ENCODE measurements at places on chromosomes 7 and 10.

- no peak for DNase-seq
Measured at GRCh38 chr7:93941945-93942344, 20.4 kb downstream of the GNG11 start.

DNA sequence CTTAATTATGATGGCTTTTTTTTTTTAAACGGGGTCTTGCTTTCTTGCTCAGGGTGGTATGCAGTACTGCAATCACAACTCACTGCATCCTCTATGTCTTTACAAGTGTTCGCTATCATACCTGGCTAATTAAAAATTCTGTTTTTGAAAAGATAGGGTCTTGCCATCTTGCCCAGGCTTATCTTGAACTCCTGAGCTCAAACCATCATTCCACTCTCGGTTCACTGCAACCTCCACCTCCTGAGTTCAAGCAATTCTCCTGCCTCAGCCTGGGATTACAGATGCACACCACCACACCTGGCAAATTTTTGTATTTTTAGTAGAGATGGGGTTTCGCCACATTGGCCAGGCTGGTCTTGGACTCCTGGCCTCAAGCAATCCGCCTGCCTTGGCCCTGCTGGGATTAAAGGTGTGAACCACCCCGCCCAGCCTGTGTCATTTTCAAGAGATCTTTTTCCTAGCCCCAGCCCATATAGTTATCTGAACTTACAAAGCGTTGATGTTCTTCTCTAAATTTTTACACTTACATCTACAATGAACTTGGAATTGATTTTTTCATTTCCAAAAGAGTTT is 6.0 kb downstream of the HNRNPF start:
- DNase-seq = no peak

DNA sequence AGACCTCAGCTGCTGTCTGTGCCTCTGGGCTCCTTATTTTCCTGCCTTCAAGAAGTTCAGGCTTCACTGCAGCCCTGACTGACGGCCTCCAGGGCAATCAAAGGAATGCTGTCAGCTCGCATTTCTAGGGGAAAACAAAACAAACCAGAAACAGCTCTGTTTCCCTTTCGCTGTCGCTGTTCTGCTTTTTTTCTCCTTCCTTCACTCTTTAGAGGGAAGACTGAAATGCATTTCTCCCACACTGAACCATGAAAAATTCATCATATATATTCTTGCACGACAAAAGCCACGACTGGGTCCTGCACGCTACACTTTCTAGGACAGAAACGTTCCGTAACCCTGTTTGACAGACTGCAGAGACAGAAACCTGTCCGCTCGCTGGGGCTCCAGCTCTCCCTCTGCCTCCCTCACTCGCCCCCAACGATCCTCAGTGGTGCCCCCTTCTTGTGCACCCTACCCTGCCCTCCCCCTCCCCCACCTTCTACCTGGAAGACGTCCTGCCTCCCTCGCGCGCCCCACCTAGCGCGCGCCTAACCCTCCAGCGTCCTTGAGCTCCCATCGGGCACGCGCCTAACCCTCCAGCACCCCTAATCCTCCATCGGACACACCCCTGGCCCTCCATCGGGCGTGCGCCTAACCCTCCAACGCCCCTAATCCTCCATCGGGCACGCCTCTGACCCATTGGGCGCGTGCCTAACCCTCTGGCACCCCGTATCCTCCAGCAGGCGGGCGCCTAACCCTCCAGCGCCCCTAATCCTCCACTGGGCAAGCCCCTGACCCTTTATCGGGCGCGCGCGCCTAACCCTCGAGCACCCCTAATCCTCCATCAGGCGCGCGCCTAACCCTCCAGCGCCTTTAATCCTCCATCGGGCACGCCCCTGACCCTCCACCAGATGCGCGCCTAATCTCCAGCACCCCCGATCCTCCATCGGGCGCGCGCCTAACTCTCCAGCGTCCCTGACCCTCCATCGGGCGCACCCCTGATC is 37.1 kb downstream of the SVOPL start:
- DNase-seq = no peak

DNA sequence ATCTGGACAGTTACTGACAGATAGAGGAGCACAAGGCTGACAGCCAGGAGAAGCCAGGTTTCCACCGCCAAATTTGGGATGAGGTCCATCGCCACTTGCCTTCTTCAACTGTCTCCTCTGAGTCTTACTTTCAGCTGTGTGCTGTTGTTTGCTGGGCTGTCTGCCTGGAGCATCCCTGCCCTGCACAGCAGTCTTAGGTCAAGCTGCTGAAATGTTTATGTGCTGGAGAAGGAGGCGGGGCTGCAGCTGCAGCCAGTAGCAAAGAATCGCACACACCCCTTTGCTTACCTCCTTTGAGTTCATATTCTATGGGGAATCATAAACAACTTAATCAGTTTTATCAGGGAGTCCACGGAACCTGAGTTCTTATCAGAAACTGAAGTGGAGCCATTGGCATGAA is 20.1 kb upstream of the CYP3A5 start:
- no peak for DNase-seq

DNA sequence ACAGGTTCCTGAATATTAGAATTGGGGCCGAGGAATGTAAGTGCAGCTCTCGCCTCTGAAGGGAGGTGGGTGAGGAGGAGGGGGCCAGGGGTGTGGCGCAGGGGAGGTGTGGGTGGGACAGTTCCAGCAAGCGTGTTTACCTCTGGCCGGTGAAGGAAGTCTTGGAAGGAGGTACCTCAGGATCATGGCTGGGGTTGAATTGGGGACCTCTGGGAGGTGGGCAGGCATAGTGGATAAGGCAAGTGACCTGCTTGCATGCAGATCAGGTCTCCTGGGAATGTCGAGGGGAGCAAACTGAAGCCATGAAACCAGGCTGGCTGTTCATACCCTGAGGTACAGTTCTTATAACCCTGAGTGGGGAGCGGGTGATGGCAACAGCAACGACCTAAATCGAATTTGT is 2.0 kb downstream of the ZNF775 start:
- no peak for DNase-seq

GRCh38 chr7:48042216-48042615 is 6.9 kb downstream of the C7orf57 start:
- no peak for DNase-seq

DNA sequence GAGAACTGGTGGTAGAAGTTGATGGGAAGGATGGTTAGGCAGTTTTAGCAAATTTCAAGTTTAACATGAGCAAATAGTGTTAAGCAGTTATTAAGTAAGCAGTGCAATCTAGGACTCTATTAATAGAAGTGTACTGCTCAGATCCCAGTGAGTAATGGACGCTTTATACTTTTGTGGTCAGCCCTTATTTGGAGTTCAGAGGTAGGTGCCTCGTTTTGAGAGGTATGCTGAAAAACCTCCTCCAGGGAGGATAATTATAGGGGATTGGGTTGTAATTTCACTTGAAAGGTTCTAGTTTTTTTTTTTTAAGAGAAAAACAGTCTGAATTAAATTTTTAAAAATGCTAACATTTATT is 33.5 kb upstream of the CCDC7 start:
- no peak for DNase-seq

- DNase-seq = no peak
Measured at GRCh38 chr10:86258499-86258898, 108.1 kb downstream of the GRID1 start.

- no peak for DNase-seq
Measured at GRCh38 chr7:17209101-17209500, 89.4 kb upstream of the AHR start.

DNA sequence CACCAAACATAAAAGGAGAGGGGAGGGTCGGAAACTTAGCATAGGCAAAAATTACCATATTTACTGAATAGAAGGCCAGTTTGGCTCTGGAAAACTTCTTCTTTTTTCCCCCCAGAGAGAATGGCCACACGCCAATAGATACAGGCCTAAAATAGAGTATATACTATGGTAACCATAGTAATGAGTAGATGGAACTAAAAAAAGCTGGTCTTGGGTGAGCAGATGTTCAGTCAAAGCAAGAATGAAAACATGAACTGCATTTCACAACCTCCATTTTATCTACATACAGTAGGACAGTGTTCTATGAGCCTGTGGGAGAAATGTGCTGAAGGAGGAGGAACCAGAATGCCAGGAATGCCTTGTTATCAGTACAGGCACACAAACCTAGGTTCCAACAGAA is 141.7 kb upstream of the SEMA3A start:
- no peak for DNase-seq

DNA sequence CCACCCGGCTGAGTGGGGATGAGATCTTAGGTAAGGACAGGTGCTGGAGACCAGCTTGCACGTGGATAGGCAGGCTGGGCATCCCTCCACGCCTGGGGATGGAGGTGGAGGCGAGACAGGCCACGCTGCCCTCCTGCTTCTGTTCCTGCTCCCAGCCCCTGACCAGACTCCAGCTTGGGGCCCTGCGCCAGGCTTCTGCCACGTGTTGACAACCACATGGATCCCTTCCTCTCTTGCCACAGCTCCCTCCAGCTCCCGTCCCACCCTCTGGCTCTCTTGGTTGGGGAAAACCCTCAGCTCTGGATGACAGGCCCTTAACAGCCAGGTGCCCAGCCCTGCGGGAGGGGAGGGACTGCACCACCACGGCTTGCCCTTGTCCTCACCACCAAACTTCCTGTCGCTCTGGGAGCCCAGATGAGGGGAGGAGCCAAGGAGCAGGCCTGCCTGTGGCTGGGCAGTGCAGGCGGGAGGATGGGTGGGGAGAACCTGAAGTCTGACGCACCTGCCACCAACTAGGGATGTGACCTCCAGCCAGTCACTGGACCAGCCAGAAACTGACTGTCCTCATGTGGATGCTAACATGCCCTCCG is 36.0 kb downstream of the KCNH2 start:
- DNase-seq = no peak

- no peak for DNase-seq
Measured at GRCh38 chr10:57654856-57655255, 612.8 kb downstream of the IPMK start.

DNA sequence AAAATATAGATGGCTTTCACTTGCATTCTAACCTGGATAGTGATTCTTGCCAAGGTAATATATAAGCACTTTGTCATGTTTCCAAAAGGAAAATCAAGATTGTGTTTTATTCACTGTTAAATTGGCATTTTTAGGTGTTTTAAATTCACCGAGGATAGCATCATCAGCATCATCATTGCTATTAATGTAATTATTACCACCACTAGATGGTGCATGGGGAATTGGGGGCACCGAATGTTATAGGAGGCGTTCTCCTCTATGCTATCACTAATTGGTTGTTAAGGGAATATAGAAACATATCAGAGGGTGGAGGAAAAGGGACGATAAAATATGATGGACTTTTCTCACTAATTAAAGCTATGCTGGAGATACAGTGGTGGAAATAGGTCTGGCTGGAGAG is 95.5 kb downstream of the CELF2 start:
- DNase-seq = no peak

DNA sequence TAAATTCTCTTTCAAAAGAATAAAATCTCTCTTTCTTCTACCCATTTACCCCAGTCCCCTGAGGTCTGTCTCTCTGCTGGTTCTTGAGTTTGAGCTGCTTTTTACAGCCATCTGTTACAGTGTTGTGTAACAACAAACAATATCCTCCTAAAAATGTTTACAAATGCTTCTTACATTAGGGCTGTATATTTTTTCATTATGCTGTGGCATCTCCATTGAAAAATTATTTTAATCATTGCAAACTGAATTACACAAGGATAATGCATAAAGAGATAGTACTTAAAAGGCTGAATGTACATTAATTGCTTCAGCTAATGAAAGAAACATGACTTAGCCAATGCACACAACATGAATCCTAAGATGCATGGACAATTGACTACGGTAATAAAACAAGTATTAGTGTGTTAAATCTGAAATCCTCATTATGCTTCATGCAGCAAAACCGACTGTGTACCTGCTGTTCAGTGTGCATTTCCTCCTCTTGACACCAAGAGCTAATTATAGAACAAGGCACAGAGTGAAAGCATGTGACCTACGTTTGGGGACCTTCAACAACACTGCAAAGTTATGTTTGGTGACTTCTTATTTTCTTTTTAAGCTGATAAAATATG is 181.7 kb upstream of the RHOBTB1 start:
- DNase-seq = no peak

DNA sequence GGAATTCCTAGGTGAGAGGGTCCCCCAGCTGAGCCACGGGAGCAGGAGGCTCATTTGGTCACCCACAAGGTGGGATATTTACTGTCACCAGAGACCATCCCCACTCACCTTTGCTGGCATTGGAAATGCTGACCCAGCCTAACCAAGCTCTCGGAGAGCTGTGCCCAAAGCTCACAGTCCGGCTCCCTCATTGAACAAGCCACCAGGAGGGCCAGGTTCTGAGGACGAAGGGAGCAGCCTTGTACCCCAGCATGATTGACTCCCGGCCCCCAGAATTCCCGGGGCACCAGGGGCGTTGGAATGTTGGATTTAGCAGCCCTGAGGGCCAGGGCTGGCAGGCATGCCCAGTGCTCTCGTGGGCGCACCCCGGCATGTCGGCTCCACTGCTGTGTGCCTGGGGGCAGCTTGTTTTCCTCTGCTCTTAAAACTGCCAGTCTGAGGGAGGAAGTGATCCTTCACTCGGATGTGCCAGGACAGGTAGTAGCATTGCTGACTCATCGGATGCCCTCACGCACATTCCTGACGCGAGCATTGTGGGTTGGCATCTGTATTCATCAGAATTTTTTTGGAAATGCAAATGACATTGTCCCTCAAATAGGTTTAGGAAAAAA is 23.3 kb downstream of the CLIP2 start:
- DNase-seq = no peak

DNA sequence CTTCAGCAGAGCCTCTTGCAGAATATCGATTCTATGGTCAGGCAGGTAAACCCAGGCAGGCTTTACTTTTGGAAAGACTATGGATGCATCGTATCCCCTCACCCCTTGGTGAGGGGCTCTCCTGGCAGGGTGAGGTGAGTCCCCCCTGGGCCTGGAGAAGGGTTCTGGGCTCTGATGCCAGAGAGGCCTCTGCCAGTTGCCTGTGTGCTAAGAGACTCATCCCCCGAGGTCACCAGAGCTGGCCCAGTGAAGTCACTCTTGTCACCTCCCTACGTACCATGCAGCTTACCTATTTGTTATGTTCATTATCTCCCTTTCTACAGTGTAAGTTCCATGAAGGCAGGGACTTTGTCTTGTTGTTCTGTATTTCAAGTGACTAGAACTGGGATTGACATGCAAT is 51.3 kb downstream of the TSPAN15 start:
- DNase-seq = peak; percentile 18

- no peak for DNase-seq
Measured at GRCh38 chr10:116696919-116697318, 45.4 kb downstream of the HSPA12A start.

DNA sequence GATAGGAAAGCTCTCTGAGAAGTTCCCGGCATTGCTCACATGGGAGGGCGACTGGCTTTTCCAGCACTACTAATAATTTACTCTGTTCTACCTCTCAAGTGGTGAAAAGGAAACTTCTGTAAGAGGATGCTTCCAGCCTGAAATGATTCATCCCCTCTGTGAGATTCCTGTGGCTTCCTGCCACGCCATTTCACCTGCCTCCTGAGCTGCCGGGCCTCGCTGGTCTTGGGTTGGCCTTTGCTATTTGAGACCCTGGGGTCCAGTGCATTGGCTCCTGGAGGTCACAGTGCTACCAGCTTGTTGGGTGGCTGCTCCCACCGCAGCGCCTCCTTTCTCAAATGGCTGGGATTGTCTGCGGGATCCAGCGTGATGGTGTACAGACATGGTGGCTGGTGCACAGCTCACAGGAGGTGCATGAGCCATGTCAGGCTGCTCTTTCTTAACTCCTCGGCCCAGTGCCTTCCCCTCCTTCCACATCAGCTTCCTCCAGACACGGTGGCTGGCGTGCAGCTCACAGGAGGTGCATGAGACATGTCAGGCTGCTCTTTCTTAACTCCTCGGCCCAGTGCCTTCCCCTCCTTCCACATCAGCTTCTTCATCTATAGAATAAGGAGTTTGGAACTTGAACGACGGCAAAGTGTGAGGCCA is 42.9 kb upstream of the PCBD1 start:
- no peak for DNase-seq

- no peak for DNase-seq
Measured at GRCh38 chr10:21191512-21191911, 294.4 kb upstream of the NEBL start.

- no peak for DNase-seq
Measured at GRCh38 chr10:63456437-63457210, 9.2 kb downstream of the JMJD1C start.
